ENCODE measurements at places on chromosomes 4 and X. TPM values are rescaled to one million over a fixed set of nuclear protein-coding genes. Genes with fewer than 3 reads are reported as not detected.

The GLRB gene
- polyA plus RNA-seq: 1.9 TPM

The STATH gene
- polyA plus RNA-seq: not detected

The FHDC1 gene
- 0.47 TPM for polyA plus RNA-seq

The BMPR1B gene
- polyA plus RNA-seq: 4.9 TPM

The CABS1 gene
- not detected for polyA plus RNA-seq

The CENPVL2 gene
- not detected for polyA plus RNA-seq

The TMSB15A gene
- polyA plus RNA-seq: 2.5 TPM

The SPP1 gene
- polyA plus RNA-seq: 5.2 TPM

The MBNL3 gene
- 18.0 TPM for polyA plus RNA-seq

The SRPK3 gene
- 4.9 TPM for polyA plus RNA-seq

The XG gene
- 0.07 TPM for polyA plus RNA-seq

The VAMP7 gene
- polyA plus RNA-seq: 73.6 TPM
